Activated CD4-positive, alpha-beta T cell treated with anti-CD3 and anti-CD28 coated beads for 36 hours (primary cell): ENCODE measurements at places on chromosomes 5 and 9. TPM values are rescaled to one million over a fixed set of nuclear protein-coding genes. Genes with fewer than 3 reads are reported as not detected.

PCSK1 gene
- total RNA-seq = not detected

ACTBL2 gene
- not detected for total RNA-seq

GRCh38 chr5:88858392-88858791 is 24.6 kb downstream of the MEF2C start:
- no peak for DNase-seq
- no peaks in the 10 kb centered on the region for H3K4me1 ChIP-seq
- H3K36me3 ChIP-seq = peaks cover 4% of the 10 kb centered on the region
- H3K27me3 ChIP-seq = peaks cover 5% of the 10 kb centered on the region
- H3K4me3 ChIP-seq = no peak overlapping the region
- no peak overlapping the region for H3K27ac ChIP-seq

GRCh38 chr5:173697931-173698579 is 81.6 kb upstream of the BOD1 start:
- H3K4me3 ChIP-seq = no peak overlapping the region
- H3K27ac ChIP-seq = no peak overlapping the region
- H3K4me1 ChIP-seq = peaks cover 10% of the 10 kb centered on the region
- no peak for DNase-seq

DNA sequence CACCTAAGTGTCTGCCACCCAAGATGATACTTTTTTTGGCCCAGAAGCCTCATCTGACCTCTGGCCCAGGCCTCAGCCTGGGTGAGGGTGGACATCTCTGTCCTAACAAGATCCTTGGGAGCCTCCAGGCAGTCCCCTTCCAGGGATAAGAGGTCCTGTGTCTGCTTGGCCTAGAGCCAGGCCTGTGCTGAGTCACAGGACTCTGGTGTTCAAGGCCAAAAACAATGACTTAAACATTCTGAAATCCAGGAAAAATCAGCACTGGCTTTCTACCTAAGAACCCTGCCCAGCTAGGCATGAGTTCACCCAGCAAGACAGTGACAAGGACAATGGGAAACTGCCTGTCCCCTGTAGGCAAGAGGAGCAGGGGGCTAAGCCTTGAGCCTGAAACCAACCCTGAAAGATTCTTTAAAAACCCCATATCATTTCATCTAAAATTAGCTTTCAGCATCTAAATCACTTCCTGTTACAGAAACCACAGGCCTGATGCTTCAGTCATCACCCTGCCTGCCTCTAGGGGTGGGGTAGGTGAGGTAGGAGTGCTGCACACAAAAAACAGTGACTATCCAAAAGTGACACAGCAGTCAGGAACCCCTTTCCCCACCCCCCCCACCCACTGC is 29.9 kb downstream of the CSF2 start:
- H3K4me3 ChIP-seq = peak overlapping the region; percentile 64
- no peaks in the 10 kb centered on the region for H3K36me3 ChIP-seq
- peak overlapping the region; percentile 98 for H3K27ac ChIP-seq

GRCh38 chr5:38935437-38935836 is 89.6 kb downstream of the OSMR start:
- no peaks in the 10 kb centered on the region for H3K27me3 ChIP-seq
- DNase-seq = no peak
- H3K36me3 ChIP-seq = peaks cover 18% of the 10 kb centered on the region
- no peak overlapping the region for H3K27ac ChIP-seq

DNA sequence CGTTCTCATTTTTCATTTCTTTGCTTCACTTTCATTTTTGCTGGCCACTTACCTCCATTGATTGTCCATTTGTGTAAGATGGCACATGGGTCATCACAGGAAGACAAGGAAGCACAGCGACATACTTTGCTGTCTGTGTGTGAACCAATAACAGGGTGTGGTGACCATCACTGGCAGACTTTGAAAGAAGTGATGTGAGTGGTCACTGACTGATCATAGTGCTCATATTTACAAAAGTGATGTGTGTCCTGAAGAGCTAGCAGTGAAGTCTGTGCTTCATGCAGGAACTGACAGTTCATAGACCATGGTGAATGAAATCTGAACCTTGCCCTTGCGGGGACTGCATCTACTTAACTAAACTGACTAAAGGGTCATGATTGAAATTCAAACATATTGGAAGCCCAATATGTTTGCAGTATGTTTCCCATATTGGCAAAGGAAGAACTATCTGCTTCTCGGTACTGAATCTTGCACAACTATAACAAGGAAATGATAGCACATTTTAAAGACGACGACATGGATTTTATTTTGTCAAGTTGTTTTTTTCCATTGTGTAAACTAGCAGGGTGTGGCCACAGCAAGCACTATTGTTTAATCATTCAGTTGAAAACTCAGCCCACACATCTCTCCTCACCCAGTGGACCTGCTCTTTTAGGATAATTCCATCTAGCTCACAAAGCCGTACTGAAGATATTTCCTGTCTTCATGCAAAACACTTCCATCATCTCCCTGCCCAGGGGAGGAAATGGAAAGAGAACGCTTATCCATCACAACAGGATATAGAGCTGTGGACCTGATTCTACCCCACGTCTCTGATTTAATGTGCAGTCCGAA is 232.0 kb upstream of the ANKRD55 start:
- H3K36me3 ChIP-seq = no peaks in the 10 kb centered on the region
- no peak overlapping the region for H3K4me3 ChIP-seq
- DNase-seq = no peak
- no peaks in the 10 kb centered on the region for H3K27me3 ChIP-seq
- H3K4me1 ChIP-seq = no peaks in the 10 kb centered on the region

- no peaks in the 10 kb centered on the region for H3K27me3 ChIP-seq
- no peaks in the 10 kb centered on the region for H3K4me1 ChIP-seq
- H3K4me3 ChIP-seq = no peak overlapping the region
- H3K36me3 ChIP-seq = no peaks in the 10 kb centered on the region
- DNase-seq = no peak
- H3K27ac ChIP-seq = no peak overlapping the region
These were observed 297.4 kb upstream of the TAS2R1 start for GRCh38 chr5:9927521-9927997.

DNA sequence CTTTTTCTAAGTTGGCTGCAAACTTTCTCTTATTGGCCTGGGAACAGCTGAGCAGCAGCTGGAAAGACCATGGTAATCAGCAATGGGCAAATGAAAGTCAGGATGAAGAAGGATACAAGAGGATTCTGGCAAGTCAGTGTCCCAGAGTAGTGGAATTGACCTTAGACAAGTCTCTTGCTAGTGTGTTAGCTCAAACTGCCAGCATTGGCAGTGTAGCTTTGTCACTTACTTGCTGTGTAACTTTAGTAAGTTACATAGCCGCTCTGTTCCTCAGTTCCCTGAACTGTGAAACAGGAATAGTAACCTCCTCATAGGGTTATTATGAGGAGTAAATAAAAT is 3.6 kb downstream of the ALDH1A1 start:
- no peaks in the 10 kb centered on the region for H3K36me3 ChIP-seq
- peaks cover 7% of the 10 kb centered on the region for H3K4me1 ChIP-seq
- peaks cover 23% of the 10 kb centered on the region for H3K27me3 ChIP-seq
- no peak overlapping the region for H3K27ac ChIP-seq

DNA sequence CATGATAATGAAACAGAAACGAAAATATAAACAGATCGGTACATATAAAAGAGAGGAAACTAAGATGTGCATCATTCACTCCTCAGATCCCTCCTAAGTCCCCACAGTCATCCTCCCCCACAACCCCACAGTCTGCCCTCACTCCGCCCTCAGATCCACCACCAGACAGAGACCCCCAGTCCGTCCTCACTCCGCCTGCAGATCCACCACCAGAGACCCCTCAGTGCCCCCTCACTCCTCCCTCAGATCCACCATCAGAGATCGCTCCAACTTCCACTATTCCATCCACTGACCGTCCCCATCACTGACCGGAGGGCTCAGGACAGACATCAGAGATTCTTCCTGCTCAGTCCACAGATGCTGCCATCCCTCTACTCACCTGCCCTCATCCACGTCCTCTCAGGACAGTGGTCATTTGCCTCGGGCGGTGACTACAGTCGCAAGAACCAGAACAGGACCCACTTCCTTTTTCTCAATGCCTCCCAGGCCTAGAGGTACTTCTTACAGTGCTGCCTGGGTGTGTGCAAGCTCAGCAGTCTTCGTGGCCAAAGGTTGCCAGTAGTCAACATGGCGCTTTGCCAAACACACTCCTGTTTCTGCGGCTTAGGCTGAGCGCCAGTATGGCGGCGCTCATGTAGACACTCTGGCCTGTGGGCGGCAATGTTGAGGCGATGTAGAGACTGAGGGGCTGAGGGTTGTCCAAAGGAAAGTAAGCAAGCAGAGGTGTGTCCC is 8.3 kb upstream of the SPATA31C1 start:
- no peaks in the 10 kb centered on the region for H3K27me3 ChIP-seq
- no peak overlapping the region for H3K4me3 ChIP-seq
- no peak overlapping the region for H3K27ac ChIP-seq
- H3K4me1 ChIP-seq = no peaks in the 10 kb centered on the region
